Ascending aorta (tissue), 2 donors: ENCODE measurements at places on chromosomes 13 and 19. TPM values are rescaled to one million over a fixed set of nuclear protein-coding genes. Genes with fewer than 3 reads are reported as not detected.

DNA sequence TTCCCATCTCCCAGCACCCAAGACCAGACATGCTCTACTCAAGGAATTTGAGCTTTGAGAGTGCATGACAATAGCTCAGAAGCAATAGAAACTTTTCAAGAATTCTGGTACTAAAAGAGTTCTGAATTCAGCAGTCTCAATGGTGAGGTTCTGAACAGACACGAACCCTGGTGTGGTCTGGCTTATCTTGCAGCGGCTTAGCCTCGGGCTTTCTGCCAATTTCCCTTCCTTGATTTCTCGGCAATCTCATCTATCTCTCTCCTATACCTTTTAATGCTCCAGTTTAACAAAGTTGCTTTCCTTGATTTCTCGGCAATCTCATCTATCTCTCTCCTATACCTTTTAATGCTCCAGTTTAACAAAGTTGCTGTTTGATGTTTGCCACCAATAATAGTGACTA, 174.6 kb downstream of the SPRY2 start:
- no peaks in the 10 kb centered on the region for H3K36me3 ChIP-seq
- no peak for DNase-seq
- H3K4me3 ChIP-seq = no peak overlapping the region
- H3K4me1 ChIP-seq = no peaks in the 10 kb centered on the region

ADAMTSL5 gene
- 0.43 TPM for total RNA-seq

KASH5 gene
- total RNA-seq = not detected

PLK5 gene
- total RNA-seq = not detected
